Stimulated activated CD8-positive, alpha-beta memory T cell treated with anti-CD3 and anti-CD28 coated beads, Interleukin-7, amount 100 ng/mL, for 1 hour (primary cell): ENCODE measurements at places on chromosomes 4 and X.

DNA sequence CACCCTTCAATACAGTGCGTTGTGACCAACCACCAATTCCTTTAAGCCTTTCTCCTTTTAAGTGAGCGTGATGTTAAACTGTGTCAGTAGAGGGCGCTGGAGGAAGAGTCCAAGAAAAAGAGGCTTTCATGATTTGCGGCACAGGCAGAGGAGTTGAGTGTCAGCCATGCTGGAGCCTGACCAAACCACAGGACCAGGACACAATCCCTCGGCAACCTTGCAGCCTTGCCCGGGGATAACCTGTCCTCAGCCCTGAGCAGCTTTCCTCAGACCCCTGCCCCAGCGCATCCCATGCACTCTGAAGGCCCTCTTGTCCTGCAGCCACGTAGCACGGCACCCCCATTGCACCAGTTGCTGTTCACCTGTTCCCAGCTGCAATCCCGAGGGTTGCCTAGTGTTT lies 53.5 kb upstream of the SMIM31 start:
- DNase-seq, result no peak

- no peak for DNase-seq
Measured at GRCh38 chr4:48905363-48906015, 1.1 kb downstream of the OCIAD2 start.

GRCh38 chr4:93478805-93479204 lies 349.7 kb upstream of the ATOH1 start:
- no peak for DNase-seq

- DNase-seq, result no peak
Measured at GRCh38 chrX:151902813-151903591, 9.7 kb upstream of the MAGEA4 start.

DNA sequence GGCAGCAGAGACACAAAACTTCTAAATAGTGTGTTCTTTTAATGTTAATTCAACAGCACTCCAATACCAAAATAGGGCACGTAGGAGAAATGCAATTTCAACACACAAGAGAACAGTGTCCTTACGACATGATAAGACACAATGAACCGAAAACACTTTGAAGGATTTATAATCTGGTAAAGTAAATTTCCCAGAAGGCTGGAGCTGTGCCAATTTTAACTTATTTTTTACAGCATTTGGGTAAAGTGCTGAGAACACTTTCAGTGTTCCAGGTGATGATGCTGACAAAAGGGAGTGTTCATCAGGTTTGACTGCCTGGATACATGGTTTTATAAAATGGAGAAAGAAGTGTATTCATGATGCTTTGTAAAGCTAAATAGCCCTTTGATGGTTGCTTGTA lies 76.5 kb downstream of the MAPK10 start:
- DNase-seq, result no peak

DNA sequence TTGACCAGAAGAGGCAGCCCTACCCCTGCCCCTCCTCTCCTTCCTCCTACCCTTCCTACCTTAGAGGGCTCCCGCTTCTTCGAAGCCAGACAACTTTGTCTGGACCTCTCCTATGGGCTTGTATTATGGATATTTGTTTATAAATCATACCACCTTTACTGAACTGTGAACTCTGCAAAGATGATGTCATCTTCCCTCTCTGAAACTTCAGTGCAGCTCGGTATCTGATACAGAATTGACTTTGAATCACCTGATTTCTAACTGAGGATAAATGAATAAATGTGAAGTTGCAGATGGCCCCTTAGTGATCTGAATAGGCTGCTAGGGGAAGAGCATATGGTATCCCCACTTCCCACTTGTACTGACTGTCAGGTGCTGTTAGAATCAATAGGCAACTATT lies 1.1 kb upstream of the OTC start:
- DNase-seq, result no peak

GRCh38 chr4:55838356-55838755 lies 15.1 kb upstream of the EXOC1 start:
- no peak for DNase-seq

GRCh38 chrX:38937400-38937799 lies 136.1 kb downstream of the MID1IP1 start:
- no peak for DNase-seq

GRCh38 chr4:5890063-5890727 lies 2.7 kb downstream of the CRMP1 start:
- DNase-seq, result no peak

DNA sequence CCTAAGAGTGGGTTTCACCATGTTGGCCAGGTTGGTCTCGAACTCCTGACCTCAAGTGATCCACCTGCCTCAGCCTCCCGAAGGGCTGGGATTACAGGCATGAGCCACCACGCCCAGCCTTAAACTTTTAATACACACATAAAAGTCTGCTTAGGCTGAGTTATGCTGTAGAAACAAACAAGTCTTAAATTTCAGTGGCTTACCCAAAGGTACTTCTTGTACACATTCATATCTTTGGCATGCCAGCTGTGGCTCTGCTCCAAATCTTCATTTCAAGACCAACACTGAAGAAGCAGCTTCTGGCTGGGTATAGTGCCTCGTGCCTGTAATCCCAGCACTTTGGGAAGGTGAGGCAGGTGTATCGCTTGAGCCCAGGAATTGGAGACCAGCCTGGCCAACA lies 80.3 kb downstream of the PPEF2 start:
- no peak for DNase-seq

- no peak for DNase-seq
Measured at GRCh38 chr4:48017108-48017571, 568 bp downstream of the NIPAL1 start.

GRCh38 chr4:81470456-81471297 lies 1.0 kb downstream of the RASGEF1B start:
- DNase-seq, result peak; percentile 8

GRCh38 chr4:164293743-164294142 lies 460.2 kb upstream of the SMIM31 start:
- DNase-seq, result no peak

- no peak for DNase-seq
Measured at GRCh38 chrX:150581093-150581775, 12.8 kb downstream of the MTM1 start.

DNA sequence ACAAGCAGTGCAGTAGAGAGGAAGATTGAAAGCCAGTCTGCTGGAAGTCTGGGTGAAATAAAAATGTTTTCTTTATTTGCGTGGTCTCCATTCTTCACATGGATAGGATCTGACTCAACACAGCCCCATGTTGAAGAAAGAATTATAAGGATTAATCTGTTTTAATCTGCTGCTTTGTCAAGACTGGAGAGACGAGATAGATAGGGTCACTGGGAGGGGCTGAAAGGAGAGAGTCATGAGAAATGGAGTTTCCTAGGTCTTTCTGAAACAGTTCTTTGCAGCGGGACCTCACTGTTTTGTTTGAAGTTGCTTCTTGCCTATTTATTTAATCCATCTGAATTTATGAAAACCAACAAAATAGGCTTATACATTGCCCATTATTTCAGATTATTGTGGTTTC lies 32.4 kb upstream of the RHOH start:
- no peak for DNase-seq

DNA sequence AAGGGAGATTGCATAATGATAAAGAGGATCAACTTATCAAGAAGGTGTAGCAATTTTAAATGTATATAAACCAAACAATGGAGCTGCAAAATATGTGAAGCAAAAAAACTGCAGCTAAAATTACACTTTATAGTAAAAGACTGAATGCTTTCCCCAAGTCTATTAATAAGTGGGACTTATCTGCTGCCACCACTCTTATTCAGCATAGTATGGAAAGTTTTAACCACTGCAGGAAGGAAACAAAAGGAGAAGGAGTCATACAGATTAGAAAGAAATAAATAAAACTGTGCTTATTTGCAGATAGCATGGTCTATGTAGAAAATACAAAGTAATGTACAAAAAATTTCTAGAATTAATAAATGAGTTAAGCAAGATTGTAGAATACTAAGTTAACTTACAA lies 94.1 kb upstream of the GK2 start:
- DNase-seq, result no peak

DNA sequence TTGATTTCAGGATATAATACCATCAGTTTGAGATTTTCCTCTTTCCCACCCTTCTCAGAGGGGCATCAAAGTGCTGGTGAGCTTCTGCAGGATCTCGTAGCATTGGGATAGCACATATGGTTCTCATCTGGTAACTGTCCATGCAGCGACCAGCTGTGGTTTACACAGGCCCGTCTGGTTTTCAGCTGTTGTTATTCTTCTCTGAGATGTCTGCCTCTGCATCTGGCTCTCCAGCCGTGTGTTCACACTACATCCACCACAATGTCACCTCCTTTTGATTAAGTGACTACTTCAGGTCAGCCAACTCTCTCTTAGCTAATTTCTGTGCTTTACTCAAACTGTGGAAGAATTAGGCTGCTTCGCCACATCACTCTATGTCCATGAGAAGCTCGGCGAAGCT lies 676.7 kb upstream of the TENM3 start:
- no peak for DNase-seq

GRCh38 chrX:110004215-110004614 lies 1.3 kb downstream of the TMEM164 start:
- no peak for DNase-seq

GRCh38 chr4:77493120-77493752 lies 112.4 kb upstream of the CXCL13 start:
- no peak for DNase-seq

DNA sequence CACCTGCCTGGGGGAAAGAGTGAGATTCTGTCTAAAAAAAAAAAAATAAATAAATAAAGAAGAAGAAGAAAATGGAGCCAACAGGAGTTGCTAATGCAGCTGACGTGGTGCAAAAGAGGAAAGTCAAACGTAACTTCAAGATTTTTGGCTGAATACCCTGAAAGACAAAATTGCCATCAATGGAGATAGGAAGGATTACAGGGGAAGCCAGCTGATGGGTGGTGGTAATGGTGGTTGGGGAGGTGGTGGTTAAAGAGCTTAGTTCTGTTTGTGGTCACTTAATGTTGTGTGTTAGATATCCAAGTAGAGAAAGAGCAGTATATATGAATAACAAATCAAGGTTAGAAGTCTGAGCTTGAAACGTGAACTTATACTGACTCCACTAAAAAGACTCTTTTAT lies 225.4 kb downstream of the ARHGAP24 start:
- DNase-seq, result no peak
